Fibroblast of lung (primary cell): ENCODE measurements at places on chromosomes 6 and 20. TPM values are rescaled to one million over a fixed set of nuclear protein-coding genes. Genes with fewer than 3 reads are reported as not detected.

GRCh38 chr6:13009461-13009860 is 292.9 kb downstream of the PHACTR1 start:
- DNase-seq: no peak

DNA sequence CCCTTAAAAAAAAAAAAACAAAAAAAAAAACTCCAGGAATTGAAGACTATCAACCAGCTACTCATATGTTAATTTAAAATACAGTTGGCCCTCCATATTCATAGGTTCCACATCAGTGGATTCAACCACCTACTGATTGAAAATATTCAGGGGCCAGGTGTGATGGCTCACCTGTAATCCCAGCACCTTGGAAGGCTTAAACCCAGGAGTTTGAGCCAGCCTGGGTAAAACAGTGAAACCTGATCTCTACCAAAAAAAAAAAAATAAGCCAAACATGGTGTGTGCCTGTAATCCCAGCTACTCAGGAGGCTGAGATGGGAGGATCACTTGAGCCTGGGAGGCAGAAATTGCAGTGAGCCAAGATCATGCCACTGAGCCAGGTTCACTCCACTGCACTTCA is 72.4 kb upstream of the SMIM8 start:
- no peak for DNase-seq

DNA sequence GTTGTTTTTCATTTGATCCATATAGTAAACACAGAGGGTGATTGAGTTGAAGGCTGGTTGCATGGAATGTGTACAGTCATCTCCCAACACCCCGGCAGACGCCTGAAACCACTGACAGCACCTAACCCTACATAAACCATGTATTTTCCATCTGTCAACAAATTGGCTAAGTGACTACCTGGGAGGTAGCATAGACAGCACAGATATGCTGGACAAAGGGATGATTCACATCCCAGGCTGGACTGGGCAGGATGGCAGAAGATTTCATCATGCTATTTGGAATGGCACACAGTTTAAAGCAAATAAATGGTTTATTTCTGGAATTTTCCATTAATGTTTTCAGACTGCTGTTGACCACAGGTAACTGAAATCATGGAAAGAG is 4.4 kb upstream of the VIP start:
- DNase-seq: peak; percentile 58

GRCh38 chr6:108451816-108452215 is 108.9 kb upstream of the FOXO3 start:
- DNase-seq: no peak

GRCh38 chr6:53391170-53391569 is 42.4 kb upstream of the ELOVL5 start:
- DNase-seq: no peak

DNA sequence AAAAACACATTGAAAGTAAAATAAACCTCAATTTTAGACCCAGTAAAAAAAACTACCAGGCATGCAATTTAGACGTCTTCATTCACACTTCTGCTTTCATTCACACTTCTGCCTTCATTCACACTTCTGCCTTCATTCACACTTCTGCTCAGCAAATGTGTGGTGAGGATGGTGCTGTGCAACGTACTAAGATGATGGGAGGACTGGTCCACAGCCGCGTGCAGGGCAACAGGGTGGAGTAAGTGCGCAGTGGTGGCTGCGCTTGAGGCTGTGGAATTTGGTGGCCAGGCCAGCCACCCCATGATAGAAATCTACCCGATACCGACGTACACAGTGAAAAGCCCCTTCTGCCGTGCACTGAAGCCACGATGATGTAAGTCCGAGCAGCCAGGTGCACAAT is 114.3 kb upstream of the CD93 start:
- DNase-seq: no peak

- DNase-seq: no peak
Measured at GRCh38 chr6:87364602-87365252, 20.1 kb downstream of the C6orf163 start.

The NFATC2 gene
- under 0.01 and 0.50 TPM in 2 replicates for total RNA-seq

The KHDC1L gene
- total RNA-seq: not detected in 2 replicates
